ENCODE measurements at places on chromosomes 6 and 20.

DNA sequence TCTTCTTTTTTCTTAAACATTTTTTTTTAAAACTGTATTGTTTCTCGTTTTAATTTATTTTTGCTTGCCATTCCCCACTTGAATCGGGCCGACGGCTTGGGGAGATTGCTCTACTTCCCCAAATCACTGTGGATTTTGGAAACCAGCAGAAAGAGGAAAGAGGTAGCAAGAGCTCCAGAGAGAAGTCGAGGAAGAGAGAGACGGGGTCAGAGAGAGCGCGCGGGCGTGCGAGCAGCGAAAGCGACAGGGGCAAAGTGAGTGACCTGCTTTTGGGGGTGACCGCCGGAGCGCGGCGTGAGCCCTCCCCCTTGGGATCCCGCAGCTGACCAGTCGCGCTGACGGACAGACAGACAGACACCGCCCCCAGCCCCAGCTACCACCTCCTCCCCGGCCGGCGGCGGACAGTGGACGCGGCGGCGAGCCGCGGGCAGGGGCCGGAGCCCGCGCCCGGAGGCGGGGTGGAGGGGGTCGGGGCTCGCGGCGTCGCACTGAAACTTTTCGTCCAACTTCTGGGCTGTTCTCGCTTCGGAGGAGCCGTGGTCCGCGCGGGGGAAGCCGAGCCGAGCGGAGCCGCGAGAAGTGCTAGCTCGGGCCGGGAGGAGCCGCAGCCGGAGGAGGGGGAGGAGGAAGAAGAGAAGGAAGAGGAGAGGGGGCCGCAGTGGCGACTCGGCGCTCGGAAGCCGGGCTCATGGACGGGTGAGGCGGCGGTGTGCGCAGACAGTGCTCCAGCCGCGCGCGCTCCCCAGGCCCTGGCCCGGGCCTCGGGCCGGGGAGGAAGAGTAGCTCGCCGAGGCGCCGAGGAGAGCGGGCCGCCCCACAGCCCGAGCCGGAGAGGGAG, 580 bp downstream of the VEGFA start:
- DNase-seq = no peak

DNA sequence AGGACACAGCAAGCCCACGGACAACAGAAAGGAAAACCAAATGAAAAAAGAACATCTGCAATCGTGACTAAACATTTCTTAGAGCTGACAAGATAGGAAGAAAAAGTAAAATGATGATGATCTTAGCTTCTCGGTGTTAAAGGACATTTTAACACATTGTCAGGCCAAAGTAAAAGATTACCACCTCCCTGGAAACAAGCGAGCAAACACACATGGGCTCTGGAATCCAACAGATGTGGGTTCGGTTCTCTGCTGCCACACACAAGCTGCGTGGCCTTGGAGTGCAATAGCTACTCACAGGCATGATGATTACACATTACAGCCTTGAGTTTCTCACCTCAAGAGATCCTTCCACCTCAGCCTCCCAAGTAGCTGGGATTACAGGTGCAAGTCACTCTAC, 7.5 kb upstream of the AAR2 start:
- no peak for DNase-seq

DNA sequence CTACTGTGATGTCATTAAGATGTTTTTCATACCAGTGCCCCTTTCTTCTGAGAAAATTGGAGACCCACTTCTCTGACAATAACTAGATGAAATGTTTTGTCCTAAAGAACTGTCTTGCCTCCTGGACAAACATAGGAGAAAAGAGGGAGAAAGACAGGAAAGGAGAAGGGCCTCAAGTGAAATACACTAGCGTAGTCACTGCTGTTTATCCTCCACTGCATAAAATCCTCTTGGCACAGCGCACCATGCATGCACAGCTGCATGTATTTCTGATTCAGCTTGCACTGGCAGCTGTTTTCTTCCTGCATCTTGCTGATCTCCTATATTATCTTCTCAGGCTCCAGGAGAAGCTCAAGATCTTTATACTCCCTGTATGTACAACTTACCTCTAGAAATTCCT, 158.0 kb upstream of the BMP5 start:
- no peak for DNase-seq

DNA sequence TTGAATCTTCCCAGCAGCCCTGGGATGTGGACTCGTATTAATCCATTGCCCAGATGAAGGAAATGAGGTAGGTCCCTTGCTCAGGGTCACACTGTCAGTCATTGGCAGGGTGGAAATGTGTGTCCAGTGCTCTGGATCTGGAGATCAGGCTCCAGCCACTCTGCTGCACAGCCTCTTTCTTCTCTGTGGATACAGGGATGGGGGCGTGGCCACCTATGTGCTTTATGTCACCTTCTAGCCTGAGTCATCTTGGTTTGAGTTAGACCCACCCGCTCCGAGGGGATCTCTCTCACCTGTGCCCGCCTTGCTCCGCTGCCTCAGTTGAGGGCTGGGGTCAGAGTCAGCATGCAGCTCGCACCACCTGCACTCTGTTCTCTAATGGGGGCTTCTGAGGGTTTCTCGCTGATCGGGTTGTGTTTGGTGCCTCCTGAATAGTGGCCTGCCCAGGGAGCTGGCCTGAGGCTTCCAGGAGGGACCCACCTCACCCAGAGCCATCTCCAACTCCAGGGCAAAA, 80.0 kb downstream of the TCP11 start:
- no peak for DNase-seq

DNA sequence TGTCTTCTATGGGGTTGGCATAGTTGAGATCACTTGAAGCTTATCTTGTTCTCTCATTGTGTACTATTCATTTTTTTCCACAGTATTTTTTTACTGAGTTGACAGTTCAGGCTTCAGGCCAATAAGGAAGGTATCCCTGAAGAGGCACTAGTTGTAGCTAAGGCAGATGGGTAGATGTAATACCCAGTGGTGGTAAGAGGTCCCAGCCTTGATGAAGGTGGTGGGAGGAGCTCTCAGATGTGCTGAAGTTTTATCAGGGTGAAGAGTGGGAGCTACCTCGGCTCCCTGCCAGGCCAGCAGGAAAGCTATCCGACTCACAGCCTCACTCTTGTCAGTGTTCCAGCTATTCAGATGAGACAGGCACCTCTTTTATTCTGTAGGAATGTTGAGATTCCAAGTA, 87.7 kb upstream of the UFL1 start:
- no peak for DNase-seq

- DNase-seq = no peak
Measured at GRCh38 chr6:52209770-52210169, 23.6 kb downstream of the IL17A start.

GRCh38 chr6:107264357-107264840, 149.1 kb upstream of the BEND3 start:
- peak; percentile 4 for DNase-seq

- no peak for DNase-seq
Measured at GRCh38 chr6:78400076-78400475, 467.3 kb upstream of the IRAK1BP1 start.

DNA sequence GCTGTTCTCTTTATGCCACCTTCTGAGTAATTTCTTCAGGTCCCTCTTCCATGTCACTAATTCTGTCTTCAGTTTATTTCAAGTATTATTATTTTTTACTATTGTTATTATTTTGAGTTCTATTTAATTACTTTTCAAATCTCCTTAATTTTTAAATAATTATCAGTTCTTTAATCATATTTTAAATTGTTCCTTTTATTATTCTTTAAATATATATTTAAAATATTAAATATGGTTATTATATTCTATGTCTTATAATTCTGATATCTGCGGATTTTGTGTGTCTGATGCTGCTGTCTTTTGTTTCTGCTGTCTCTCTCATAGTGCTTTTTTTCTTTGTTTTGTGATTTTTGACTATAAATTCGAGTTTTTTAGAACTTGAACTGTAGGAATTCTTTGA, 2.2 kb downstream of the POLR1H start:
- no peak for DNase-seq

- no peak for DNase-seq
Measured at GRCh38 chr6:4660377-4661321, 115.6 kb upstream of the CDYL start.

DNA sequence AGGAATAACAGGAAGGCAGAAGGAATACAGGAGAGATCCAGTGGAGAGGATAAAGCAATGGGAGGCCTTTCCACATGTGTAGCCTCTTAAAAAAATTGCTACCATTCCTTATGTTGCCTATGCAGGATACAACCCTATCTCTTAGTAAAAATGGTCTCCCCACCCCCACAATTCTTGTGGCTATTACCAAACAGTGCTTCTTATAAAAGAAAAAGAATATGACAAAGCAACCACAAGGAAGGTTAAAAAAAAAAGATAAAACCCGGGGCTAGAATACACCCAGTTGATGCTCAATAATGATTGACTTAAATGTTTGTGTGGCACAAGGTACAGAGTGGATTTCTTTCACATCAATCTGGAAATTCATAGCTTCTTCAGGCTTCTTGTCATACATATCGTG, 250.9 kb downstream of the HIVEP2 start:
- DNase-seq = peak; percentile 17

DNA sequence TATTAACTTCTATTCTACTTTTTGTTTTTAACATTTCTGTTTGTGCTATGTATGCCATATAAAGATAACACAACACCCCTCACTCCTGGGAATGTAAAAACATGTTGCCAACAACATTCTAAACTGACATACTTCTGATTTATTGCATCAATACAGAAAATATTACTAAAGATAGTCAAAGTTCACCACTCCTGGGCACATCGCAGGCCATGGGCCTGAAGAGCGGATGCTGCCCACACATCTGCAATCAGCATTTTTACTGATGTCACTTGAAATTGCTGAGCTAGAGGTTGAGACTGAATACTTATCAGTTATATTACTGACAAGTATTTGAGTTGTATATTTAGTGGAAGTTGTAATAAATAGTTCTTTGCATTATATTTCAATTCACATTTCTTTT, 711.9 kb upstream of the EPHA7 start:
- no peak for DNase-seq

GRCh38 chr20:24118441-24119175, 130.0 kb upstream of the GGTLC1 start:
- no peak for DNase-seq

GRCh38 chr20:25345721-25346120, 44.9 kb downstream of the ABHD12 start:
- no peak for DNase-seq

- no peak for DNase-seq
Measured at GRCh38 chr6:116542426-116542825, 3.1 kb downstream of the TRAPPC3L start.
